ENCODE measurements at places on chromosomes 5 and 9.

DNA sequence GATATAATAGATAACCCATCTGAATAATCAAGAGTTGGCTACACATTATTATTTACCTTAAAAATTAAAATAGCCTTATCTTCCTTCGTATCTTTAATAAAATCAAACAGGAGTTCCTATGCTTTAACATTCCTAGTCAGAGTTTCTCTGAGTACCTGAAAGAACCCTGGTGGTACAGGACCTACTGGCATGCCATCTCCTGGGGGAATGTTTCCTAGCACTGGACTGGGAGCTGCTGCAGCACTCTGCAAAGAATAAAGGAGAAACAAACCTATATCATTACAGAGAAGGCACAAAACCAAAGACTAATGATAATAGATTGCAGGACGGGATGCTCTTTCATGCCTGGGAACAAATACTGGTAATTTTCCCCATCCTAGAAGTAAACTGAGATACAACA, 119.5 kb upstream of the ACOT12 start:
- no peak for DNase-seq

GRCh38 chr5:131628990-131629389, 6.0 kb downstream of the RAPGEF6 start:
- DNase-seq: peak; percentile 37

- no peak for DNase-seq
Observed at GRCh38 chr9:75893106-75893505, 2.6 kb downstream of the PCSK5 start.

GRCh38 chr5:82879089-82879488, 198.1 kb downstream of the TMEM167A start:
- DNase-seq: no peak

- DNase-seq: no peak
Observed at GRCh38 chr5:179322071-179323025, 22.9 kb downstream of the ADAMTS2 start.

GRCh38 chr5:56481428-56482357, 248.6 kb upstream of the ANKRD55 start:
- DNase-seq: no peak

- no peak for DNase-seq
Observed at GRCh38 chr5:17436350-17436749, 61.7 kb upstream of the TAF11L2 start.

DNA sequence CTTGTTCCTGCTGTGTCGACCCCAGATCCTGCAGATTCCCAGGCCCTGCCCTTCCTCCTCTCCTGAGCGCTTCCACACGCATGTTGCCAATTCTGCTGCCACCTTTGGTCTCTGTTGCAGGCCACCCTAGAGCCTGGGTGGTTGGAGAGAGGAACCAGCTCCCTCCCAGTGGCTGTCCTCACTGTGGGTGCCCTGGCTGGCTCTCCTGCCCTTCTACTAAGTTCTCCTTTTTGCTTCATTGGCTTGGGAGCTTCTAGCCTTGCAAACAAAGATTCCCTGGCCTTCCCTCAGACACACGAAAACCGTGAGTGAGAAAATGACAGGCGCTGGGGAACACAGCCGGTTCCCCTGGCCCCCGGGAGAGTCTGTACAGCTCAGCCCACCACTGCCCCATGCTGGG, 14.2 kb upstream of the NCS1 start:
- DNase-seq: no peak

GRCh38 chr5:921456-922435, 29.1 kb downstream of the TRIP13 start:
- DNase-seq: no peak

- DNase-seq: no peak
Observed at GRCh38 chr9:90176901-90177300, 465.7 kb downstream of the DIRAS2 start.

DNA sequence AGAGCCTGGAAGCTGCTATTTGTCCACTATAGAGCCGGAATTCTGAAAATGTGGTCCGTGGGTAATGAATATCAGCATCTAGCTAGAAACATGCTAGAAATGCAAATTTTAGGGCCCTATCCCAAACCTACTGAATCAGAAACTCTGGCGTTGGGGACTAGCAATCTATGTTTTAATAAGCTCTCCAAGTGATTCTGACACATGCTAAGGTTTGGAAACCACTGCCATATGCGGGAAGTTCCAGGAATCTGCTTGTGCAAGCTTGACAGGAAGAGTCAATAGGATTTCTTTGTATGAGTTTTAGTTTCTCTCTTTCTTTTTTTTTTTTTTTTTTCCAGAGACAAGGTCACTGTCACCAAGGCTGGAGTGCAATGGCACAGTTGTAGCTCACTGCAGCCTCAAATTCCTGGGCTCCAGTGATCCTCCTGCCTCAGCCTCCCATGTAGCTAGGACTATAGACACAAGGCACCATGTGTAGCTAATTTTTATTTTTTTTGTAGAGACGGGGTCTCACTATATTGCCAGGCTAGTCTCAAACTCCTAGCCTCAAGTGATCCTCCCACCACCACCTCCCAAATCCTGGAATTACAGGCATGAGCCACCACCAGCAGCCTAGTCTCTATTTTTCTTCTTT, 26.4 kb upstream of the CARNMT1 start:
- DNase-seq: no peak

DNA sequence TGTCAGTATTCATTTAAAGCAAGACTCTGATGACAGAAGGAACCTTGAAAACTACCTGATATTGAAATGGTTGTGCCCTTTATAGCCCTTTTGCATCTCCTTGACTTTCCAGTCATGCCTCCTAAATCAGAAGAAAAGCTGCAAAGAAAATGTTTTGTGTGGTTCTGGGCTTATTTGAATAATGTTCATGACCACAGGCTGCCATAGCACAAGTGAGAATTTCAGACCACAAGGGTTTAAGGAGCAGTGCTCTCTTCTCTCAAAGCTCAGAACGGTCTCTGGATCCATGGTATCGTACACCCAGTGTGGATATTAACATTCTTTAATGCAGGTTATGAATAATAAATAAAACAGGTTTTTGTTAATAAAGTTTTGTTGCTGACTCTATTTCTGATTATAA, 54.2 kb downstream of the GPR107 start:
- no peak for DNase-seq

GRCh38 chr5:159051421-159052282, 48.1 kb downstream of the EBF1 start:
- DNase-seq: no peak

DNA sequence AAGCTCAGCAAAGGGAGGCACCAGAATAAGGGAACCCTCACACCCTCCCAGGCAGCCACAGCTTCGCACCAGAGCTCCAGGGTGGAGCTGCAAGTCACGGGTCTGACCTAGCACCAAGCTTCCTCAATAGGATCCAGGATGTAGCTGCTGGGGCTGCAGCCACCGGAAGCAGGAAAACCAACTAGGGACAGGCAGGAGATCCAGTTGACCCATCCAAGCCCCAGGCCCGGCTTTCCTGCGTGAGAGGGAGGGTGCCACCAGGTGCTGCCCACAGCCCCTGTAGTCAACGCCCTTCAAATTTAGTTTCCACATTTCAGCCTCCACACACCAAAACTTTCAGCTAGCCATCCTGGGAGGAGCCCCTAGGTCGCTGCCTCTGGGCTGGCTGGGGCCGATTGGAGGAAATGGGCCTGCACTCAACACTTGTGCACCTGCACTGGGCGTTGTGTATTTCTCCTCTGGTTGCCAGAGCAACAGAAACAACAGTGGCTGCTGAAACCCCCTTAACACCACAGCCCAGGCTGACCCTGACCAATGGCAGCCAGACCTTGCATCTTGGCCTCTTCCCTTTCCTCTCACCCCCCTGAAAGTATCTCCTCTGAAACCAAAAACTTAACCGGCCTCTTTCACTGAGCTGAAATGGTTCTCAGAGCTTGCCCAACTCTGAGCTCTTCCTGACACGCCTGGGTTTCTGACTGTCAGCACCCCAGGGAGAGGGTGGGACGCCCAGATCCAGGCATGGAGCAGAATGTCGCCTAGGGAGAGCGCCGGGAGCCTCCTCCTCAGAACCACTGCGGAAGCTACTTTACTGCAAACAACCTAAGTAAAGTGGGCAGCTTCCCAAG, 226.5 kb upstream of the MAP3K1 start:
- DNase-seq: no peak

DNA sequence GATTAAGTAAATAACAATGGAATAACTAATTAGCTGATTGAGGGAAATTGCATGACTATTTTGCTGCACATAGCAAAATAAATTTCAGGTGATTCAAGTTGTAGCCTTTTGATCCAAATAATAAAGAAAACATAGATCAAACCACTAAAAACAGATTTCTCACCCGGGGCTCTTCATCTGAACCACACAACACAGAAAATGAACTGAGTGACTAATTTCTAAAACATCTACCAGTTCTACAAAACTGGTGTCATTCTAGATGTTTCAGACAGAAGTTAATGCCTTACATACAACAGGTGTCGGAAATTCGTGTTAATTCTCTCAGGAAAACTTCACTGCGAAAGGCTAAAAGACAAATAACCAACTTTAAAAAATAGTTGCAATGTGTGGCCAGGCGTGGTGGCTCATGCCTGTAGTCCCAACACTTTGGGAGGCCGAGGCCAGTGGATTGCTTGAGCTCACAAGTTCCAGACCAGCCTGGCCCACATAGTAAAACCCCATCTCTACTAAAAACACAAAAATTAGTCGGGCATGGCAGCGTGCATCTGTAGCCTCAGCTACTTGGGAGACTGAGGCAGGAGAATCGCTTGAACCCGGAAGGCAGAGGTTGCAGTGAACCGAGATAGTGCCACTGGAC, 6.9 kb downstream of the PROP1 start:
- no peak for DNase-seq

DNA sequence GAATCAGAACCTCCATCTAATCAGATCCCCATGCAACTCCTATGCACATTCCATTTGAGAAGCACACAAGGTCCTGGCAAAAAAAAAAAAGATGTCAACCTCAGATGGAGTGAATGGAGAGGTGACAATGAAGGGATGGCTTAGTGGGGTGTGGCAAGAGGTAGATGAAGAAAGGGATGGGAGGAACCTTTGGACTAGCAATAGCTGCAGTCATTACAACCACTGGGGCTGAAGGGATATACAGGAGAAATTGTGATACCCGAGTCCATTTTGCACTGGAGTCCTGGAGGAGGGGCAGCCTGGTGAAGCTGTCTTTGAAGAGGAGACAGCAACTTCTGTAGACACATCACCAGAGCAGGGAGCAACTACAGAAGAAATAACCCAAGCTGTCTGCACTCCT, 219.6 kb downstream of the ENC1 start:
- no peak for DNase-seq

DNA sequence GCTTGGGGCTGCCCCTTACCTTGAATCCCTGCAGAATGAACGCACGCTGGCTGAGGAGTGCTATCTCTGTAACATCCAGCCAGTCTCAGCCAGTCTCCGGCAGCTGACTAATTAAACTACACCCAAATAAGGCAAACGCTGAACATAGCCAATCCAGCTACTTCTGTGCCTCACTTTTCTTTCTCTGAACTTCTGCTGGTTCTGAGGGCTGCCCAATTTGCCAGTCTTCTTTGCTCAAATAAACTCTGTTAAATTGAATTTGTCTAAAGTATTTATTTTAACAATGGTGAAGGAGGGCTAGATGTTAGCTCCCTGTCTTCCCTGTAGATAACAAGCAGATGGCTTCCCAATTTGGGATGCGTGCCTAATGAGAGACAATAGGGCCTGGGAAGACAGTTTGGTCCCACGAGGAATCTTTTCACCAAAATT, 154.0 kb upstream of the NFIL3 start:
- DNase-seq: no peak

DNA sequence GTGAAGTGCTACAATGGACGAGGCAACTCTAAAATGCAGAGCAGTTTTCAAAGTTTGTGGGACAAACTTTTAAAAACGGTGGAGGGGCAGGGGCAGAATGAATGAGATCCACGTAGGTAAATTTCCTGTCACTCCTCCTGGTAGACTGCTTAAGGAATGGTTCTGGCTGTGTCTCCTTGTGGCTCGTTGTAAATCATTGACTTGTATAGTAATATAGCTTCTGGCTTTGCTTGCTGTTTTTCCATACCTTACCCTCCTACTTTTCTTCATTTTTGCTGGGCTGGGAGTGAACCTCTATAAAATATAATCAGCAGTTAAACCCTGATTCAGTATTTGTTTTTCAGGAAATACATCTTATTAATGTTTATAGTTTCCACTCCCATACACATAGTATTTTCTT, 235.7 kb downstream of the TUSC1 start:
- no peak for DNase-seq

- no peak for DNase-seq
Observed at GRCh38 chr5:102737805-102738469, 17.2 kb upstream of the PAM start.

DNA sequence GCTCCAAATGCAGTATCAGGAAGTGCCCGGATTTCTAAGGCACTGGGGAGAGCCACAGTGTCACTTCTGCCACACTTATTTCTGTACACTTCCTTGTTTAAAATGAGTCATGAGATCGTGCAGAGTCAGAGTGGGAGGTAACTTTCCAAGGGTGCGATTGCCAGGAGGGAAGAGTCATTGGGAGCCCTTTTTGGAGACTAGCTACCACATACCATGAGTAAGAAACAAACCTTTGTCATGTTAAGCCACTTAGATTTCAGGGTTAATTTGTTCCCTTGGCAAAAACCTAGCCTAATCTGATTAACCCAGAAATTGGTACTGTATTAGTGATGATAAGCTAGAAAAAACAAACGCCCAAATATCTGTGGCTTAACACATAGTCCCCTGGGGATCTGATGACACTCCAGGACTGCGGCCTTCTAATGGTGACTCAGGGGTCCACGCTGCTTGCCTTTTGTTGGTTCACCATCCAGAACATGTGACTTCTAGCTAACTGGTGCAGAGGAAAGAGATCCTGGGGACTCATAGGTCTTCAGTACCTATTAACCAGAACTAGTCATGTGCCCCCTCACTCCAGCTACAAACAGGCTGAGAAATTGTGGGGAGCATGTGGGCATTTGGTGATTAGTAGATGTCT, 48.6 kb upstream of the TLE1 start:
- no peak for DNase-seq

DNA sequence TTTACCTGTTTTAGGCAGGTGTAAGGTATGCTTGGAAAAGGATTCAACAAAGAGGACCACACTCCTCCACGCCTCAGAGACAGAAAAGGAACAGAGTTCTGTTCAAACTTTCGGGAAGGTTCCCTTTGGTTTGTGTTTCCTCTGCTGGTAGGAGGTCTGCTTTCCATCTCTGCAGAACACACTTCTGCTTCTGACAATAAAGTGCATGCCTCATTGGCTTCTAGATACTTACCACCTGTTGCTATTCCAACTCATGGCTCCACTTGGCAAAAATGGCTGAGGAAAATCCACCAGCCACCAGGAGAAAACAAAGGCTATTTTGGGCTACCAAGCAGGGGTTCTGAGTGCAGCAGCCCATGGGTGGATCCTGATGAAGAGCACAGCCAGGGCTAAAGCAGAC, 112.7 kb downstream of the NRG2 start:
- no peak for DNase-seq

DNA sequence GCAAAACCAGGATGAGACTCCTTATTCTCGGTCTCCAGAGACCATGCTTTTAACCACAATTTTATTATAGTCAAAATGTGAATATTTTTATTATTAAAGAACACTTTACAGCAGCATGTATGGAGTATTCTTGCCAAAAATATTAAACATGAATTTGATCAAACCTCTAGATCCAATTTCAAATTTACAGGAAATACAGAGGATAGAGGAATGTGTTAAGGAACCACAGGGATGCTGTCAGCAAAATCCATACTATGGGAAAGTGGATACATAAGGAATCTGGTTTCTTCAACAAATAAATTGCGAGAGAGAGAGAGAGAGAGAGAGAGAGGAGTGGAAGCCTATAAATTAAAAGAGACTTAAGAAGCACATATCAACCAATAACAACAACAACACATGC, 348.2 kb upstream of the NUDT12 start:
- DNase-seq: no peak
